ENCODE measurements at places on chromosomes 5 and 9.

DNA sequence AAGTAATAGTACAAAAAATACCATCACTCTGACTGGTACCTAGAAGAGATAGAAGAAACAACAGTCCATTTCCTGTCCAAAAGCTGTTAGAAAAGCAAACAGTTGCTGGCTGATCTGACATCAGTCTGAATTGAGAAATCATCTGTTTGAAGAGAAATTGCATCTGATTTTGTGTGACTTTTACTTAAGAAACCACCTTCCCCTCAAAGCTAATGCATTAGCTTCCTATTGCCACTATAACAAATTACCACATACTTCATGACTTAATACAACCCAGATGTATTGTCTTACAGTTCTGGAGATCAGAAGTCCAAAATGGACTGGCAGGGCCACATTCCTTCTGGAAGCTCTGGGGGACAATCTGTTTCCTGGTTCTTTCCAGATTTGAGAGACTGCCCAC is 385.9 kb upstream of the TLE4 start:
- no peak for DNase-seq

GRCh38 chr5:5967373-5967772 is 411.0 kb downstream of the MED10 start:
- DNase-seq = no peak

- peak; percentile 40 for DNase-seq
These were observed at the start of gene PSD2 for GRCh38 chr5:139795074-139796001. PSD2 (plus strand) TSS chr5:139795808; CDS start chr5:139809441, 13,633 bp downstream.

DNA sequence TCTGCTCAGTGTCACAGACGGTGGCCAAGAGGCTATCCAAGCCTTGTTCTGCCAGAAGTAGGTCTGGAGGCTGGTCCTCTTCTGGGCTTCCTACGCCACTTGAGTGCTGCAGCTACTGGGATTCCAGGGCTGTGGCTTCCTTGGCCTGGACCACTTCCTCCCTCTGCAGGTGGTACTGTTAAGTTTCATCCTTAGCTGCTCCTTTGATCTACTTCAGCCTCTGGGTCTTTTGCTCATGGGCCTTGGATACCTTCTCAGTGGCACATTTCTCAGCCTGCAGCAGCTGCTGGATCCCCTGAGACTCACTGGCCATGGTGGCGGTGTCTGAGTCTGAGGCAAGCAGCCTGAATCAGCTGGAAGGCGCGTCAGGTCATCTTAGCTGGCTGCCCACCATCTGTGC is 10.3 kb downstream of the CNOT8 start:
- no peak for DNase-seq

DNA sequence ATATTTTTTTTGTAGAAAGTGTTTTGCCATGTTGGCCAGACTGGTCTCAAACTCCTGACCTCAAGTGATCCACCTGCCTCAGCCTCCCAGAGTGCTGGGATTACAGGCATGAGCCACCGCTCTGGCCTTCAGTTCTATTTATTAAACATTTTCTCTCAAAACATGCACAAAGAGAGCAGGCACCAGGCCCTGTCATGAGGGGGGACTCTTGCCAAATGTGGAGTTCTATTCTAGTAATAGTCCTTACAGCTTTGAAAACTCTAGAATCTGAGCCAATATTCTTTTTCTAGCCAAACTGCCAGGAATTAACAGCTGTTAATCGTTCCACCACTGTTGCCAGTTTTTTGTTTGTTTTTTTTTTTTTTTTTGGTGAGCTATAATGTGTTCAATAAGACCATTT is 124.6 kb downstream of the TARS1 start:
- DNase-seq = no peak

- no peak for DNase-seq
These were observed 106.2 kb upstream of the CLINT1 start for GRCh38 chr5:157965040-157965678.

GRCh38 chr5:32044939-32045338 is 129.2 kb downstream of the GOLPH3 start:
- DNase-seq = no peak

GRCh38 chr9:7784472-7784871 is 15.1 kb downstream of the DMAC1 start:
- no peak for DNase-seq

GRCh38 chr5:5558638-5559527 is 136.4 kb downstream of the ICE1 start:
- no peak for DNase-seq

GRCh38 chr5:64330728-64331231 is 165.1 kb downstream of the RNF180 start:
- DNase-seq = no peak

DNA sequence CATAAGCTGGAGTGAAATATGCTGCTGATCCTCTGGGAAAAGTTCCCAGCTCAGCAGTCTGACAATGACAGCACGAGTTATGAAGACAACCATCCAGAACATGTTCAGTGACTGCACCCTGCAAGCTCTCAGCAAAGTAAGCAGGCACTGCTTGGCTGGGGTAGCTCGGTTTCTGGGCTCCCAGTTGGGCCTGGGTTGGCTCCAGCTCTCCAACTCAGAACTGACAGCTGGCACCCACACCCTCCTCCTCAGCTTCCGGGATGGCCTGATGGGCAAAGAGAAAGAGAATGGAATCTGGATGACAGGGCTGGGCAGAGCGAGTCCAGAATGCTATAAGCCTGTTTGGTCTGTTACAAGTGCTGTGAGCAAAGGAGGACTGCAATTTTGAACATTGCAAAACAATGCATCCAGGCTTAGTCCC is 185.0 kb downstream of the CSNK1G3 start:
- peak; percentile 75 for DNase-seq

DNA sequence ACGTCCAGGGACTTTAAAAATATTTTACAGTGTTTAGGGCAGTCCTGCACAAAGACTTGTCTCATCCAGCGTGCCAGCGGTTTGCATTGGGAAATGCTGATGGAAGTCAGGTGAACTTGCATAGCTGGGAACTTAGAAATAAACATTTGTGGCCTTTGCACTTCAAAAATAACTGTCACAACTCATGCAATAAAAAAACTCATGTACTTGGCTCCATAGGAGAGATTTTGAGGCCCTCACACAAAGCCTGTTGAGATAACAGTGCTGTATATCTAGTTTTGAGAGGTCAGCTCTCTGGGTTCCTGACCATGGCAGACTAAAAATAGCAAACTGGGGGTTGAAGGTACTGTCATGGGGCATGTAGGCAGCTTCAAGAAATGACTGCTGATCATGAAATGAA is 5.5 kb downstream of the COMMD10 start:
- no peak for DNase-seq

- no peak for DNase-seq
These were observed 41.5 kb upstream of the NOTCH1 start for GRCh38 chr9:136587145-136587943.

DNA sequence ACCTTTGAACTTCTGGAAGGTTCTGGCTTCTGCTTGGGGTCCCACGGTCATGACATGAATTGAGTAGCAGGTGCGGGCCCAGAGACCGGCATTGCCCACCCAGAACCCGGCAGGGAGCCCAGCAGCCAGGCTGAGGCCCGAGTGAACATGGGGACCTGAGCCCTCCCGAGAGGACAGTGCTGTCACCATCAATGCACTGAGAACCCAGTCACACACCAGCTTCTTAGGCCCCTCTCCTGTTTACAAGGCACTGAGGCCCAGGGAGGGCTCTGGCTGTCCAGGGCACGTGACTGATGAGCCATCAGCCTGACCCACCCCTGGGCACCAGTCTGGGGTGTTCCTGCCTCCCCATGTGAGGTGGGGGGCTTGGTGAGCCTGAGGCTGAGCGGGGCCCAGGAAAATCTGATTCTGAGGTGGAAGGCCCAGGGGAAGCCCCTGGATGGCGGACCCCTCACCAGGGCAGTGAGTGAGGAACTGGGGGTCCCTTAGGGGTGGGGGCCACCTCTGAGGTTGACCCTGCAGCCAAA is 60.3 kb upstream of the RNU6ATAC start:
- DNase-seq = no peak

GRCh38 chr9:82991671-82992070 is 71.3 kb downstream of the RASEF start:
- DNase-seq = no peak

DNA sequence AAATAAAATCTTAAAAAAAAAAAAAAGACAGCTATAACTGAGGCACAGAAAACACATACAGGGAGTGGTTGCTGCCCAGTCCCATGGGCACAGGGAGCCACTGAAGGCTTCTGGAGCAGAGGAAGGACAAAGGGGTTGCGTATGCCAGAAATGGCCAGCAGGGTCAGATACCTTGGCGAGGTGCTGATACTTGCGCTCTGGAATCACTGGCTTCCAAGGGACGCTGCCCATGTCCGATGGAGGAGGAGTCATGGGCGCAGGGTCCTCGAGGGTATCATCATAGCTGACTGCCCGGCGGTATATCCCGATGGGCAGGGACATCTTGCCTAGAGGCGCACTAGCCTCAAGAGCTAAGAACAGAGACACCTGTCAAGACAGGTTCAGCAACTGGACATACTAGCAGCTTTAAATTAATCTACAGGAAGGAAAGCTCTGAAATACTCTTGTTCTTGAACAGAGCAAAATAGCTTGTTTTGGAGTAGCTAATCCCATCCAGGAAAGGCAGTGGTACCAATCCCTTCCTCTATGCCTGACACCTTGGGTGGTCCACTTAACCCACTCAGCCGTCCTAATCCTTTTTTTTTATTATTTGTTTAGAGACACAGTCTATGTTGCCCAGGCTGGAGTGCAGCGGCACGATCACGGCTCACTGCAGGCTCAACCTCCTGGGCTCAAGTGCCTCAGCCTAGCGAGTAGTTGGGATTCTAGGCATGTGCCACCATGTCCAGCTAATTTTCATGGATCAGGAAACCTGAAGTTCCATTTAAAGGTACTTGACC is 6.0 kb downstream of the KIAA1191 start:
- no peak for DNase-seq

GRCh38 chr9:97502222-97502983 is 937 bp downstream of the TMOD1 start:
- peak; percentile 16 for DNase-seq

DNA sequence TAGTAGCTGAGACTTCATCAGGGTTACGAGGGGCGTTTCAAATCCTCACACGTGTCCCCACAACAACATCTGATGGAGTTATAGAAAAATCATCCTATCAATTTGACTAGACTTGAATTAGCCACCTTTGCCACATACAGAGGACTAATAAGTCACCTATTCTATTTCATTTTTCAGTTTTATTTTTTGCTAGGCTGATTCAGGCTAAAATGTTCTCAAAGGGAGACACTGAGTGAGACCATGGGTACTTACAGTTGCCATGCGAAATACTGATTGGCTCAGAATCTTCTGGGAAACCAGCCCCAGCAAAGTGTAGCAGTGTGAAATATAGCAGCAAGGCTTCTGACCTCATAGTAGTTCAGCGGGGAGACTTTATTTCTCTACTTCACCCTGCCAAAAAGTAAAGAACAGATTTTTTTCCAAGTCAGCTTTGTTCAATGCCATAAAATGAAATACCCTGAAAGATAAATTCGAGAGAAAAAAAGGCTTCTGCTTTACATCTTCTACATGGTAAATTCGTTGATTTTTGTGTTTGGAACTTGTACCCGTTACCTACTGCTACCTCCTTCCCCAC is 69.9 kb downstream of the SEMA6A start:
- no peak for DNase-seq

DNA sequence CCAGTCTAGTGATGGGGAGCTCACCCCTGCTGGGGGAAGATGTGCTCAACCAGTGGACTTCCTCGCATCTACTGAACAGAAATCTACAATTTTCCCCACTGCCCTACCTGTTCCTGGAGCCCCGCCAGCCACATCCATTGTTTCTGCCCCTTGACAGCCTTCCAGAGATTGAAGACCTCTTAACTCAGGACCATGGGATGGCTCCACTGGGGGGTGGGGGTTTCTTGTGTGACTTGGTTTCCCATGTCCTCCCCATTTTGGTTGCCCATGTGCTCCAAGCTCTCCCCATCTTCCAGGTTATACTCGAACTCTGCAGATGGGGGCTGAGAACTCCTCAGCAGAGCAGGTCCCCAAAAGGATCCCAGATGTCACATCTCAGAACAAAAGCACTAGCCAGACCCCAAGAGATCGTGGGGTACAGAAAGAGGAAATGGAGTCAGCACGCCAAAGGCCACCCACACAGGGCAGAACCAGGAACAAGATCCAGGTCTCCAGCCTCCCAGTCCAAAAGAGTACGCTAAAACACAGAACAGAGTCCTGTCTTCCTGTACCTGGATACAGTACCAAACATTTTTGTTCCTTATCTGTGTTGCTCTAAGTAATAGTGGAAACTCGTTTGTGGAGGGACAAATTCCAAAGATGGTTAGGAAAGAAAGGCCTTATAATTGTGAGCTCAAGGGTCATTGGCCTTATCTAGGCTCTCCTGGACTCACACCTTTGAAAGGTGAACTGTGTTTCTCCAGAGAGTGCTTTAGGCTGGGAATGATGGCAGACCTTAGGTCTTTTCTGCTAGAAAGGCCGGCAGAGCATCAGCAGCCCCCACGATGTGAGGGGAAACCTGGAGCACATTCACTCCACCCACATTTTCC is 15.8 kb downstream of the CORO2A start:
- DNase-seq = no peak

GRCh38 chr9:122218935-122219855 is 9.6 kb downstream of the LHX6 start:
- DNase-seq = no peak

DNA sequence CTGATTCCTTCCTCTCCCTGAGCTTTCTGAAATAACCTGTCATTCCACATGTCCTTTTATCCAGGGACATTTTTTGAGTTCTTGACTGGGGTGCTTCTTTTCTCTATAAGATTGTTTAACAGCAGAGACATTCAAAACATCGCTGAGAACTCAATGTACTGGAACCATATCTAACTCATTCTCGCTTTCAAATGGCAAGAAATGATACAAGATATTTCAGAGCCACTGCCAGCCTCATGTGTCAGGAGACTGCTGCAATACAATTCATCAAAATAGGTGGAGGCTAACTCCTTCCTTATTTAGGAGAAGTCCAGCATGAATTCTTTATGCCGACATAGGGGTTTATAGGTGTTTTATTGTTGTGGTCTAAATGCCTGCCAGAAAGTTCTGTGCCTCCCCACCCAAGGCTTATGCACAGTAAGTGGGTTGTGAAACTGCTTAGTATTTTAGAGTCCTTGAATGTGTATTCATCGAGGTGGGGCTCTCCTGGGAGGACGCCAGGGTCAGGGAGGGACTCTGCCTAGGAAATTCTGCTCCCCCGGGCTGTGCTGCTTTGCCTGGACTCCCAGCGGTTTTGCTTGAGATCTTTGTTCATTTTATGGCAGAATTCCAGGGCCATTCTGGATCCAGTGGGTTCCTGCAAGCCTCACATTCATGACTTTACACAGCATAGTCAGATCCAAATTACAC is 53.9 kb downstream of the ZNF474 start:
- peak; percentile 2 for DNase-seq

DNA sequence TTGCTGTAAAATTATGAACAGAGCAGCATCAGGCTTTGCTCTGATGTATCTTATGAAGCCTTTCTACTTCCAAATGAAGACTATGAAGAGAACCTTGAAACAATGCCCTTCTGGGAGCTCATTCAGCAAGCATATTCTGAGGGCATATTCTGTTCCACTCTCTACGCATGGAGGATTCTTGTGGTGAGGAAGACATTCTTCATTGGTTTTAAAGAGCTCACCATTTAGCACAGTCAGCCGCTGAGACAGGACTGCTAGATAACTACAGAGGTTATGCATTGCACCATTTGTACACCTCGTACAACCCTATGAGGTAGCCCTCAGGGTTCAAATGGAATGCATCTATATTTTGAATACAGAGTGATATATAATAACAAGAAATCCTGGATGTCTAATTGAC is 61.0 kb downstream of the INVS start:
- no peak for DNase-seq

- DNase-seq = no peak
These were observed 58.9 kb upstream of the ZNF618 start for GRCh38 chr9:113817171-113817570.

- no peak for DNase-seq
These were observed 9.7 kb downstream of the RICTOR start for GRCh38 chr5:39064450-39064849.

GRCh38 chr5:16391858-16392649 is 73.5 kb downstream of the ZNF622 start:
- no peak for DNase-seq
